ENCODE measurements at places on chromosomes 1 and 21.

DNA sequence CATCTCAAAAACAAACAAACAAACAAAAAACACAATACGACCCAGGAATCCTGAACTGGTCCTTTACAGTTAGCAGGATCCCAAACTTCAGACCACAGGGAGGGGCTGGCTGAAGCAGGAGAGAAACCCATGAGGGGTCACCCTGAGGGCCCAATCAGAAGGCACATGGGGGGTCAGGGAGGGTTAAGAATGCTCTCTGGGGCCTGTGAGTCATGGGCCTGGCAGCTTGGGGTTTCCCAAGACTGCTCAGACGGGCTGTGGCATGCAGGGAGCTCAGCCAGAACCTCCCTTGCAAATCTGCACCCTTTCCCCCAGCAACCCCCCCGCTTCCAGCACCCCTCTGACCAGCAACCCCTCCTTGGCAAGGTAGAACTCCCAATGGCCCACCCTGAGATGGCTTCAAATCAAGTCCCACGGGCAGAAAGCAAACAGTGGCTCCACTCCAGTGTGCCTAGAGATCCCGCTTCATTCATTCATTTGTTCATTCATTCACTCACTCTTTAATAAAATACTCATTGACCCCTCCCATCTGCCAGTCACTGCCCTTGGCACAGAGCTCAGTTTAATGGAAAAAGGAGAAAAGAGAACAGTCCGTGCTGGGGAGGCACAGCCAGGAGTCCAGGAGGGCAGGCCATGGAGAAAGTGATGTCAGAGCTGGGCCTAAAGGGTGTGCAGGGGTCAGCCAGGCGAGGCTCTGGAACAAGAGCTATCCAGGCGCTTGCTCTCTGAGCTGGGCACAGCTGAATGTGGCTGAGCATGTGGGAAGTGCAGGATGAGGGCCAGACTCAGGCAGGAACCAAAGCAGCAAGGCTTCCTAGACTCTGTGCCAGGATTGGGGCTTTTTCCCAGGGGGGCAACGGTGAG, 8.2 kb downstream of the UQCRHL start:
- DNase-seq: no peak

DNA sequence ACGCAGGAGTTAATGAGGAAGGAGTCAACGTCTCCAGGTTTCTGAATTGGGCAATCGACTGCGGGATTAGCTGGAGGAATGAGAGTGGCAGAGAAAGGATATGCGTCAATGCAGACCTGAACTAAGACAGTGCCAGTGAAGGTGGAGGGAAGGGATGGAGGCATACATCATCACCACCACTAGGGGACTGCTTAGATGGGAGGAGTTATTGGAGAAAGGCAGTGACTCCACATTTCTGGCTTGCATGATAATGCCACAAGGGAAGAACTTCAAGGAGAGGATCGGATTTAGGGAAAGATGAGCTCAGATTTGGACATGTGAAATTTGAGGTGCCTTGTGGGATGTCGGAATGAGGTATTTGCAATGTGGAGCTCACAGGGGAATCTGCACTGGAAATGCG, 17.5 kb downstream of the VASH2 start:
- DNase-seq: no peak

DNA sequence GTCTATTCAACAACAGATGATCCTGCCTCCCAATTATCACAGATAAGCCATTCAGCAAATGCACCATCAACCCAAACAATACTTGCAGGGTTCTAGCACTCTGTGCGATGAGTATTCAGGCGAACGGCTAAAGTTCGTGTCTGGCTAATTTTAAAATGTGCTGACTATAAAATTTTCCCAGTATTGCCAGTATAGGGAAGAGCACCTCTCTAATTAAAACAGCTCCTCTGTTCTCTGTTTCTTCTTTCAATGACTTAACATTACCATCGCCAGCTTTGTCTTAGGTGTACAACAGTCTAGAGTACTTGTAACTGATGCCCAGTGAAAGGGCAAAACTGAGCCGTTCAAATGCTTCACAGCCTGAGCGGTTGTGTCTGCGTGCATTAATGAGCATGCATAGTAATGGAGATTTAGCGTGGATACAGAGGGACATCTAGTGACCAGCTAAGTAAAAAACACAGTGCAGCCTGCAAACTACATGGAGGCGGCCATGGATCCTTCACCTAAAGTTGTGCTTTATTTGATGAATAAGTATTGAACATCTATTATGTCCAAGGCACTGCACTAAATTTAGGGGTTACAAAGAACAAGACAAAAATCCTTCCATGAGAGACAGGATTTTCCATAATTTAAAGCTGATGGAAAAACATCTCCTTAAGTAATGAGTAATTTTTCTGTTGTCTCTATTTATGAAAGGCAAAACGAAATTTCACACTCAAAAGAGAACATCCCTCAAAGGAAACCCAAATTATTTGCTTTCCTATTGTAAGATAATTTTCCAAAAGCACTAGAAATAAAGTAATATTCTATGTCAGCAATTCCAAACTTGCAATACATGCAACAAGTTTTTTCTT, 120.0 kb downstream of the SETD4 start:
- no peak for DNase-seq

GRCh38 chr1:152823294-152823693, 4.0 kb upstream of the LCE1A start:
- no peak for DNase-seq

- DNase-seq: no peak
Measured at GRCh38 chr1:197559244-197559643, 216.0 kb downstream of the DENND1B start.

GRCh38 chr21:45870421-45870820, 111.1 kb upstream of the COL6A1 start:
- no peak for DNase-seq

GRCh38 chr1:230818367-230818766, 50.0 kb downstream of the C1orf198 start:
- no peak for DNase-seq
